Central memory CD8-positive, alpha-beta T cell (primary cell): ENCODE measurements at places on chromosomes 16 and 17.
A peak's percentile ranks its signal among the peaks of the same experiment; 100 is the strongest.

DNA sequence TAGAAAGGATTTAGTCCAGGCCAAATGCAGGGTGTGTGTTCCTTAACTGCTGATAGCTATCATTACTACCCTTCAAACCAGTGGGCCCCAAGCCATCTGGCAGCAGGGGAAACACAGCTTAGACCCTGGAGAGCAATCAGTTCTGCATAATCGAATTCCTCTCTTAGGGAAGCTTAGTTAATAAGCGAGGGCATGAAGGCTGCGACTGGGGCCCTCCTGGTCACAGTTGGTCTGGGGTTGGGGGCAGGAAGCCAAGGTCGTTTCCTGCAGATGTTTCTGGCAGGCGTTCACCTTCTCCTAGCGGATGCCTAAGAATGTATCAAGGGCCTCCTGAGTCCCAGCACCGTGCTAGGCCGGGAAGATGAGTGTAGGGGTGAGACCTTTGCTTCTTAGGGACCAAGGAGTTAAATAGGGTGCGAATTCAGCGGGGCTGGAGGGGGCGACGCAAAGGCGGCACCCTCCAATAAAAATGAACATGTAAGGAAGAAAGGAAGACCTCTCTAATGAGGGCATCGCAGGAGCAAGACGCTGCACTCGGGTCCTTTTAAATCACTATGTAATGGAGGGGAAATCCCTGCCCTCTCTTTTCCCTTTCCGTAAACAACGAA lies 16.5 kb upstream of the EEF2K start:
- DNase-seq, result no peak

- no peak for DNase-seq
These were observed 15.6 kb downstream of the COL1A1 start for GRCh38 chr17:50185631-50186471.

- DNase-seq, result no peak
These were observed 149.1 kb downstream of the PRKCA start for GRCh38 chr17:66451188-66452149.

- DNase-seq, result no peak
These were observed 25.3 kb downstream of the TRPV3 start for GRCh38 chr17:3532106-3532858.

DNA sequence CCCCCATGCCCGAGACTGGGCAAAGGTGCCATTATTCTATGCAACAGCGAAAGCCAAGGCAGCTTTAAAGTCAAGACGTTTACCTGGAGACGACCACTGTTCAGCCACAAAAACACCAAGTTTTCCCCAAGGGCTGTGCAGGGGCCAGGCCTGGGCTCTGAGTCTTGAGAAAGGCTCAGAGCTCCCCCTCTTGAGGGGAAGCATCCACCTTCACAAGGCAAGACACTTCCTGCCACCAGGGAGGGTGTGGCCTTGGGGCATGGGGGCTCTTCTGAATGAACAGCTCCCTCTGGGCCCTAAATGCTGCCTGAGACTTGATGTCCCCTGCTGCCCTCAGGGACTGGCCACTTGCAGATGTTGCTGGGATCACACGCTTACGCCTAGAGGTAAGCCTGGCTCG lies 26.5 kb downstream of the PDIA2 start:
- no peak for DNase-seq

GRCh38 chr17:17134957-17135333 lies 71.2 kb downstream of the PLD6 start:
- no peak for DNase-seq

- no peak for DNase-seq
These were observed 30.1 kb downstream of the VPS35 start for GRCh38 chr16:46658925-46659324.

DNA sequence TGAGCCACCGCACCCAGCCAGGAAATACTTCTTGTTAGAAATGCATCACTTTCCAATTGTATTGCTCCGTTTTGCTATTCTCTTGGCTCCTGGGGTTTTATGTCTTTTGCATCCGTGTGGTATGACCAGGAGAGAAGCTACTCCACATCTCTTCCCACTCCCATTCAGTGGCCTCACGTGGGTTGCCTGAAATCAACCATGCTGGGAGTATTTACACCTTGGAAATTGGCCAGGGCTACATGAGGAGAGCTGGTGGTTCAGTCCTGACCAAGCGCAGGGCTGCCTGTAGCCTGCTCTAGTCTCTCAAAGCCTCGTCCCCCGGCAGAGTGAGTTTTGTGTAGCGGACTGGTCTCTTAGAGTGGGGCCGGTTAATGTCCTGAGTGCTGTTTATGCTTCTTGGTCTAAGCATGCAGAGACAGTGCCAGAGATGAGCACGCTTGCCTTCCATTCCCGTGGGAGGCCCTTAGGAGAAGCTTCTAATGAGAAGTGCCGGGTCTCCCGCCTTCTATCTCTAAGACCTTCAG lies 3.8 kb downstream of the WFDC1 start:
- DNase-seq, result no peak

DNA sequence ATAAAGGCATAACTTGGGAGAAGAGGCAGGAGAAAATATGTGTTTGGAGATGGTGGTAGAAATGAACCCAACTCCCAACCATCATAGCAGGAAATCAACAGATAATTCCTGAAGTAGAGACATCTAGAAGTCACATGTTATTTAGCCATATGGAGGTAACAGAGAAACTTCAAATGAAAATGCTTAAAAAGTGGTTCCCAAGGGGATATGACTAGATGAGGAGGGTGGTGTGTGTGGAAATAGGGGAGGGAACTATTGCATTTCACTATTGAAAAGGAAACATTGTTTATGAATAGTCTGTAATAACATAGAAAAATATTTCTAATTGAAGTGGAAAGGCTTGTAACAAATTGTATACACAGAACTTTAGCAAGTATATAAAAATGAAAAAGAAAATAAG lies 412.0 kb downstream of the SHISA9 start:
- DNase-seq, result no peak

- DNase-seq, result no peak
These were observed 35.5 kb upstream of the CMIP start for GRCh38 chr16:81409016-81409556.

DNA sequence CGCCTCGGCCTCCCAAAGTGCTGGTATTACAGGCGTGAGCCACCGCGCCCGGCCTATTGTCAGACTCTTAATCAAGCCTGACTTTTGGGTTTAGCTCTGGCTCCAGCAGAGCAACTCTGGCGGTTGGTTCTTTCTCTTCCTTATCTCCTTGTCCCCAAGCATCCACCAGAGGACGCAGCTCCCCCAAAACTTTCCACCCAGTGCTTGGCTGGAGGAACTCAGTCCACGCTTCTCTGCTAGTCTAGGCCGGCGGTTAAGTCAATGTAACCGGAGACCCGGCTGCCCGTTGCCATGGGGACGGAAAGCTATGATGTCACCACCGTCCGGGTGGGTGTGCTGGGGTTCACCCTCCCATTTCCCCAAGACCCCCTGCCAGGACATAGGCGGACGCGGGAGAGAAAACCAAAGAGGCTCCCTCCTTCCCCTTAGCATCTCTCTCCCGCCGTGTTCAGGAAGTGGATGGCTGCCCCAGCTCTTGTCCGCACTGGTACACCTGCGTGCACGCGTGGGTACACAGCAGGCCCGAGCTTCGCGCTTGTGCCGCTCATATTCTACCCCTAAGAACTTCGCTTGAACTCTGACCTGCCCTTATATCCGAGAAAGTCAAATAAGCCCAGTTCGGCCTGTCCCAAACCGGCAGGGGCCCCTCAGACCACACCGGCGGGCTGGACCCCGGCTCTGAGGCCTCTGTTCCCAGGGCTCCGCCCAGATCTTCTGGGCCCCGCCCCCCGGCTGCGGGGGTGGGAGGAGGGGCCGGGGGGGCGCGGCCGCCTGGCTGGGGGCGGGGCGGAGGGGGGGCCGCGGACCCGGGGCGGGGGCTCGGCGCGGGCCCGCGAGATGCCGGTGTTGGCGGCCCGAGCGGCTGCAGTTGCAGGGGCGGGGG lies at the start of gene RND2:
TSS of gene RND2 (plus strand) at position 825 of the 883 bp plus-strand sequence. CDS start 117 bp downstream, outside the sequence.
- peak; percentile 64 for DNase-seq

DNA sequence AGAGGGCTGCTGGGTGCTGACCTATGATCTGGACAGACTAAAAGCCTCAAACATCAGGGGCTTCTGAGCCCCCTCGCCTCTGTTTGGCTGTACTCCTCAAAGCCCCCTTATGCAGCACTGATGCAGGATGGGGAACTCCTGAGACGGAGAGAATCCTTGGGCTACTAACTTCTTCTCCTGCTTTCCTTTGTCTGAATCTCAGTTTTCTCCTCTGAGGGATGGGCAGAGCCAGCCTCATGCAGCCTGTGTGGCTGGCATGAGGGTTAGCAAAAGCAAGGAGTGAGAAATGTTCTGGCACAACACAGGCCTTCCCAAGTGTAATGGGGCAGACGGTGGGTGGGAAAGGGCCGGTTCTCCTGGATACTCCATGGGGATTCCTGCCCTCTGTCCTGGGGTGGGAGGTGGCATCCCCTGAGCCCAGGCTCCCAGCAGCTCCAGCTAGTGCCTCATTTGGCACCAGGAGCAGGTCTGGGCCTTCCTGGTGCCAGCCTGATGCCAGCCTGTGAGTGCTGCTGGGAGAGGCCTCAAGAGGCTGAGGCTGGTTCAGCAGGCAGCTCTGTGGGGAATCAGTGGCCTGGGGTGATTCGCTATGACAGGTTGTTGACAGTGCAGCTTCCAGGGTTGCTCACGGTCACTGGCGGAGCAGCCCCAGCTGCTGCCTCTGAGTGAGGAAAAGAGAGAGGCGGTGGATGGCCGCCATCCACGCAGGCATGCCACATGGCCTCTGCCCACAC lies 4.0 kb upstream of the BRD7 start:
- no peak for DNase-seq

GRCh38 chr16:48112600-48112999 lies 43.2 kb downstream of the ABCC12 start:
- DNase-seq, result no peak

GRCh38 chr16:15741207-15741871 lies 91.3 kb downstream of the NDE1 start:
- no peak for DNase-seq

GRCh38 chr17:65723431-65724151 lies 162.1 kb upstream of the AXIN2 start:
- DNase-seq, result no peak

- no peak for DNase-seq
These were observed 170.0 kb downstream of the ENGASE start for GRCh38 chr17:79244665-79245064.

GRCh38 chr17:79830303-79830702 lies 8.9 kb downstream of the CBX4 start:
- no peak for DNase-seq
